Hair follicle dermal papilla cell (primary cell): ENCODE measurements at places on chromosomes 11 and 22. TPM values are rescaled to one million over a fixed set of nuclear protein-coding genes. Genes with fewer than 3 reads are reported as not detected.

The CHKA gene
- 10.0 and 14.3 TPM in 2 replicates for total RNA-seq

The PPME1 gene
- total RNA-seq = 26.1 and 31.6 TPM in 2 replicates

The OLFML1 gene
- total RNA-seq = 39.2 and 53.5 TPM in 2 replicates

The SLC5A4 gene
- not detected in 2 replicates for total RNA-seq

The ARHGAP8 gene
- total RNA-seq = 0.85 and 2.4 TPM in 2 replicates

The MS4A1 gene
- not detected in 2 replicates for total RNA-seq

The OR52N4 gene
- total RNA-seq = not detected in 2 replicates

The SCGB1C1 gene
- not detected in 2 replicates for total RNA-seq

The ADAMTS15 gene
- 0.32 and 0.85 TPM in 2 replicates for total RNA-seq

The KCNK7 gene
- not detected in 2 replicates for total RNA-seq

The NDUFS8 gene
- total RNA-seq = 54.4 and 68.1 TPM in 2 replicates

The CATSPER1 gene
- total RNA-seq = not detected in 2 replicates

The MUC15 gene
- total RNA-seq = not detected in 2 replicates

The SLC22A6 gene
- not detected in 2 replicates for total RNA-seq

The SOX6 gene
- 1.2 and 2.1 TPM in 2 replicates for total RNA-seq

The TRIM48 gene
- total RNA-seq = not detected in 2 replicates

The POU2F3 gene
- 0.12 and 0.16 TPM in 2 replicates for total RNA-seq

The KLHDC7B gene
- 0.12 TPM in 1 of 2 replicates, not detected in the other for total RNA-seq

The PRR33 gene
- total RNA-seq = not detected in 2 replicates

The OR52I2 gene
- not detected in 2 replicates for total RNA-seq

The B4GALNT4 gene
- 1.5 and 3.7 TPM in 2 replicates for total RNA-seq

The ACR gene
- total RNA-seq = 0.16 TPM in 1 of 2 replicates, not detected in the other

The TNNI2 gene
- not detected in 2 replicates for total RNA-seq

The P4HA3 gene
- total RNA-seq = 3.5 and 3.9 TPM in 2 replicates

The UBQLN3 gene
- 0.12 and 0.16 TPM in 2 replicates for total RNA-seq

The KRTAP5-2 gene
- not detected in 2 replicates for total RNA-seq

The SCGB1A1 gene
- not detected in 2 replicates for total RNA-seq

The RELT gene
- 4.9 and 5.8 TPM in 2 replicates for total RNA-seq

The MMP13 gene
- 1.2 and 2.8 TPM in 2 replicates for total RNA-seq

The LRRC55 gene
- not detected in 2 replicates for total RNA-seq

The CCDC116 gene
- 0.61 and 0.65 TPM in 2 replicates for total RNA-seq

The CNIH2 gene
- 0.16 TPM in 1 of 2 replicates, not detected in the other for total RNA-seq

The ACTN3 gene
- total RNA-seq = 0.16 TPM in 1 of 2 replicates, not detected in the other

The APOA5 gene
- total RNA-seq = 0.12 TPM in 1 of 2 replicates, not detected in the other

The MARK2 gene
- 15.2 and 16.1 TPM in 2 replicates for total RNA-seq
